Lung microvascular endothelial cell (primary cell): ENCODE measurements at places on chromosomes 2 and 18. TPM values are rescaled to one million over a fixed set of nuclear protein-coding genes. Genes with fewer than 3 reads are reported as not detected.

ANKRD62 gene
- total RNA-seq = not detected in 2 replicates

PXDN gene
- 140 and 179 TPM in 2 replicates for total RNA-seq

RAB6C gene
- under 0.01 TPM in 2 replicates for total RNA-seq

FOXI3 gene
- total RNA-seq = not detected in 2 replicates

CIB4 gene
- not detected in 2 replicates for total RNA-seq

MAP3K19 gene
- total RNA-seq = not detected in 2 replicates

ZC3H15 gene
- total RNA-seq = 43.1 and 43.2 TPM in 2 replicates

SERPINB4 gene
- not detected in 2 replicates for total RNA-seq

EVX2 gene
- total RNA-seq = not detected in 2 replicates

PTRHD1 gene
- 37.3 and 42.5 TPM in 2 replicates for total RNA-seq

DYSF gene
- 48.8 and 96.5 TPM in 2 replicates for total RNA-seq

SERPINB13 gene
- not detected in 2 replicates for total RNA-seq

FBXO36 gene
- 0.60 and 0.87 TPM in 2 replicates for total RNA-seq

TMEM163 gene
- total RNA-seq = 1.1 TPM in 1 of 2 replicates, not detected in the other

CROCC2 gene
- total RNA-seq = not detected in 2 replicates

FIGLA gene
- not detected in 2 replicates for total RNA-seq

IHH gene
- not detected in 2 replicates for total RNA-seq

FKBP7 gene
- total RNA-seq = 16.1 and 19.0 TPM in 2 replicates

CCL20 gene
- total RNA-seq = 0.60 and 2.8 TPM in 2 replicates

C2orf15 gene
- 0.20 and 0.22 TPM in 2 replicates for total RNA-seq

STARD6 gene
- total RNA-seq = 0.20 TPM in 1 of 2 replicates, not detected in the other

DQX1 gene
- not detected in 2 replicates for total RNA-seq

HSPE1 gene
- total RNA-seq = 52.3 and 57.1 TPM in 2 replicates

ATP6V1B1 gene
- total RNA-seq = not detected in 2 replicates

DOK6 gene
- under 0.01 and 0.20 TPM in 2 replicates for total RNA-seq

HOXD13 gene
- total RNA-seq = not detected in 2 replicates

COQ10B gene
- total RNA-seq = 19.0 and 30.0 TPM in 2 replicates

ETAA1 gene
- total RNA-seq = 8.5 and 11.5 TPM in 2 replicates

THSD7B gene
- total RNA-seq = not detected in 2 replicates

ACKR3 gene
- total RNA-seq = 5.0 and 17.9 TPM in 2 replicates

BOK gene
- 37.7 and 113 TPM in 2 replicates for total RNA-seq

ACTG2 gene
- total RNA-seq = not detected in 2 replicates

CAPN14 gene
- total RNA-seq = under 0.01 TPM in 1 of 2 replicates, not detected in the other

MC4R gene
- not detected in 2 replicates for total RNA-seq

C18orf32 gene
- total RNA-seq = 7.6 and 12.3 TPM in 2 replicates

IL18R1 gene
- 0.20 and 0.22 TPM in 2 replicates for total RNA-seq

PCARE gene
- total RNA-seq = not detected in 2 replicates

PLA2R1 gene
- total RNA-seq = 7.0 and 21.4 TPM in 2 replicates

SERPINB10 gene
- not detected in 2 replicates for total RNA-seq

DIPK1C gene
- total RNA-seq = not detected in 2 replicates
